Activated CD8-positive, alpha-beta memory T cell treated with anti-CD3 and anti-CD28 coated beads for 1 hour (primary cell): ENCODE measurements at places on chromosomes 7 and 10.

DNA sequence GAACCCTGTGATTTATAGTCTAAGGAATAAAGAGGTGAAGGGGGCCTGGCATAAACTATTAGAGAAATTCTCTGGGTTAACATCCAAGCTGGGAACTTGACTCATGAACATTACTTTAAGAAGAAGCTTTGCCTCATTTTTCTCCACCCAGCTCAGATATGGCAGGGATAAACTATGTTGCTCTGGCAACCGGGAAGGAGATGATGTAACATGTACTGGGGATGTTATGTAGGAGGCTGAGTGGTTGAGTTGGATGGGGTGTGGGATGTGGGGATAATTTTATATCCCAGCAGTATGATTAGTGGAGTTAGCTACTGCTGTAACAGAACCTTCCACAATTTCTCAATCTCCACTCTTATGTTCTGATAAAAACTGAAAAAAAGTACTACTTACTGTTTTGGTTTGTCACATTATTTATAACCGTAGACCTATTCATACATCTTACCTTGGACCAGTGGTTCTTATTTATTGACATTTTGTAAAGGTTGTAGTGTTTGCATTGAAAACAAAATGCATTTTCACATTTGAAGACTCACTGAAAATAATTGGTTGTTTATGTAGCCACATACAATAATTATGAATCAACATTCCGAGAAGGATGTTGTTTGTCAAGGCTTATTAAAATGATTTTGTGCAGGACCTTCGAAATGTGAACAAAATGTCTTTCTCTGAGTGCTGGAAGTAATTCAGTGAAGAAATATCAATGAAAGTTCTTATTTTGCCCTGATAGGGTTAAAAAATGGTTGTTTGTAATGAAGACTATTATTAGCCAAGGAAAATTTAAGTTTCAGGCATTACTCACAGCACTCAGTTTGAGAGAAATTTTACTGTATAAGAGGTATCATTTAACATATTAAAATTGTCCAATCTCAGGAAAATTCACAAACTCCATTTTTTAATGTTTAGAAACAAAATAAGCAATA lies 1.3 kb downstream of the OR2F2 start:
- DNase-seq, result no peak

DNA sequence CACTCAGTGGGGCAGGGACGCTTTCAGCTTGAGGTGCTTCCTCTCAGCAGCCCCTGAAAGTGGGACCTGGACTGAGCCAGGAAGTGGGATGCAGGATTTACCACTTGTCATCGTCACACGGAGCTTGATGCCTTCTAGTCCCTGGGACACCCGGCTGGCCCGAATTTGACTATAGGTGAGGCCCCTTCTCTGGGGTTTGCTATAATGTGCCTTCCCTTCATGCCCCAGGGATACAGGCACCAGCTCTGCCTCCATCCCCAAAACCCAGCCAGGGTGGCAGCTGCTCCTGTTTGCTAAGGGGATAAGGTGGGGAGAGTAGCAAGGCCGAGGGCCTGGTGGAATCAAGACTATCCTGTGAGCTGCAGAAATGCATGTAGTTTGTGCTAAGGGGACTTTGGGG lies 235.0 kb downstream of the GLRX3 start:
- DNase-seq, result no peak

DNA sequence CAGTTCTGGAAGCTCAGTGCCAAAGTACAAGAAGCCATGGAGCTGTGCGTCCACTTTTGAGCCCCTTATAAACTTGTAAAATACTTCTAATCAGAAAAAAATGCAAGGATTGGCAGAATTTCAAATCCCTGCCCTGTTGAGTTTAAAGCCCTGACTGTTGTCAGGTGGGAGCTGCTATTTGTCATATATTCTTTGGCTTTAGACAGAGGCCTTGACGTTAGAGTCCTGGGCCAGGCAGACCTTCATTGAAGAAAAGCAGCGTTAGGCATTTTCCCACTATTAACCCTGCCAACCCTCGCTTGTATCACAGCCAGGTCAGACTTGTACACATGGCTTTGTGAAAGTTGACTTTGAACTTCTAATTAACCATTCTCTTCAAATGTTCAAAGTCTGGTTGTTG lies 155.4 kb downstream of the TWIST1 start:
- no peak for DNase-seq

DNA sequence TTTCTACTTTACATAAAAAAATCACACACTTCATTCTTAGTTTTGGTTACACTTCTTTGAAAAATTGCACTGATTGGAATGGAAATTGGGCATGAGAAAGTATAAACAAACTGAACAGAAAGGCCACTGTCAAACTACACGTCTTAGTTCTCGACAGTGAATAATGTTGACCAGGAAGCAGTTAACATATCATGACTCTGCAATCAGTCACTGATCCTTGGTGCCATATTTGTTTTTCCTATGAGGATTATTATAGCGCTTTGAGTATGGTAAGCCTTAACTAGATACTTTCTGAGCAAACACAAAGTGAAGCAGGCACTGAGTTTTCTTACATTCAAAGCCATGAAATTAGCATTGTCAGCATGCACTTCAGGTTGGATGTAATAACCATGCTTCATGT lies 495.1 kb upstream of the ANKRD30A start:
- no peak for DNase-seq

DNA sequence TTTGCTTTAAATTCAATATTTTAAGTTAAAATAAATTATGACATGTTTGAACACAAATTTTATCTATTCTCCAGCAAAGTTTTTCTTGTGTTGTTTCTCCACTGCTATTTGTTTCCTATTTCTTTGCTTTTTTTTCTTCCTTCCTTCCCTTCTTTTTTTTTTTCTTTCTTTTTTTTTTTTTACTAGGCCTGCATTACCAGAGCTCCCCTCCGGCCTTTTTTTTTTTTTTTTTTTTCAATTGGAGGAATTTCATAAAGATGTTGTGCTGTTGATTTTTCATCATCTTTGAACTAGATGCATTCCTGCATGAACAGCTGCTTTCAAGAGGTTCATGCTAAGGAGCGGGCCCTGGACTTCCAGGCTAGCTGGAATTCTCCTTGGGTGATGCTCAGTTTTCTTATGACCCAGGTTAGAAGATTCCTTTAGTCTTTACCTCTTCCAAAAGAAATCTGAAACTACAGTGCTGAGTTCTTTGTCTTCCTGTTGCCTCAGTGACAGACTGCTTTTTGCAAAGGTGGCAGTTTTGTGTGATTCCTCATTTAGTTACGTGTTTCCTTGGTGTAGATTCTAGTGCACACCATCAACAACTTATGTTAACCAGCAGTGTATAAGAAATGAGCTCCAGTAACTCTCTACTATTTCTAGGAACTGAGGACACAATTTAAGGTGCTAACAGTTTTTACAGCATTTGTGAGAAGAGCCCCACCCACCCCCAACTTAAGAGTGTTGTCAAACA lies 4.8 kb upstream of the CAMK1D start:
- no peak for DNase-seq

GRCh38 chr10:100826031-100826651 lies 80.8 kb downstream of the PAX2 start:
- DNase-seq, result no peak

GRCh38 chr10:8059191-8059936 lies 4.9 kb downstream of the GATA3 start:
- no peak for DNase-seq

GRCh38 chr7:102286237-102287110 lies at the start of gene SH2B2:
Gene SH2B2, plus strand, starts transcription at chr7:102286868. Its CDS starts 13,683 bp downstream, at chr7:102300551.
- no peak for DNase-seq

DNA sequence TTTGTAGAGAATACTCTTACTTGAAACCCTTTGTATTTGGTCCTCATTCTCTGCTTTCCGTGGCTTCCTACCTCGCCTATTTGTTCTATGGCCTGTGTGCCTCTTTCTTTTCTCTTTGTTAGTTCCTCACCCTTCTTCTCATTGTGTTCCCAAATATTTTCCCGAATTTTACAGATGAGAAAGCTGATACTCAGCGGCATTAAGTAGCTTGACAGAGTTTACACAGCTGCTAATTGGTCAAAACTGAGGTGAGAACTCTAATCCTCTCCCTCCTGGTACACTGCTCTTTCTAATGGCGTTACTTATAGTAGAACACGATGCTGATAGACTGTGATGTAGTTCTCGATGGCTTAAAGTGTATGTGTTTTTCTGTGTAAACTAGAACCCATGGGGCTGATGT lies 80.7 kb upstream of the HDAC9 start:
- DNase-seq, result no peak

DNA sequence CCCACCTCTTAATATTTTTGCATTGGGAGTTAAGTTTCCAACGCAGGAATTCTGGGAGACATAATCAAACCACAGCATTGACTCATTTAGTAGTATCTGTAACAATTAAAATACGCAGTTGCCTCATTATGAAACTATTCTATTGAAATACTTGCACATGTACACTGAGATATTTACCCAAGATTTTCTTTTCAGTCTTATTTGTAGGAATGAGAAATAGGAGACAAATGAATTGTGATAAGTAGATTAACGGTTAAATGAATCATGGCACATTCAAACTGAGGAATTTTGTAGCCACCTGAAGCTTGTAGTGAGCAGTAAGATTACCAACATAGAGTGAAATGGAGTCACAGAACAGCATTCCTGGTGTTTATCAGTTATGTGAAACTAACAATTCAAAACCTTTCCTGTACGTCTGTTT lies 18.1 kb downstream of the RP9 start:
- DNase-seq, result no peak

- DNase-seq, result no peak
Observed at GRCh38 chr7:159144758-159145489, at the start of gene VIPR2. Gene VIPR2, minus strand, starts transcription at chr7:159144867. Its CDS starts 96 bp downstream, at chr7:159144771.

DNA sequence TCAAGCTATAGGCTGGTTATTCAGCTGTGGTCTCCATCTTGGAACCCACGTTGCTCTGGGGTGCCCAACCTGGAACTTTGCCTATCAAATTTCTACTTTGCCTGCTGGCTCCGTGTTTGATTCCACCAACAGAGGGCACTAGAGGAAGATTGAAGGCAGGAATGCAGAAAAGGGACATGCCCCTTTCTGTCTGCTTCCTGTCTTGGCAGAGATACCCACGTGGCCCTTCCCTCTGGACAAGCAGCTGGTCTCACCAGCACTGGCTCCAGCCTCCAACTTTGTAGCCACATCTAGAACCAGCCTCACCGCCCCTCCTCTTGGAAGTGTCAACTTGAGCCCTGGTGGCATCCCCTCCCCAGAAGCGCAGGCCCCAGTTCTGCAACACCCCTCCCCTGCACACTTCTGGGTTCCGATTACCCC lies 52.1 kb upstream of the ZNF438 start:
- DNase-seq, result peak; percentile 13

DNA sequence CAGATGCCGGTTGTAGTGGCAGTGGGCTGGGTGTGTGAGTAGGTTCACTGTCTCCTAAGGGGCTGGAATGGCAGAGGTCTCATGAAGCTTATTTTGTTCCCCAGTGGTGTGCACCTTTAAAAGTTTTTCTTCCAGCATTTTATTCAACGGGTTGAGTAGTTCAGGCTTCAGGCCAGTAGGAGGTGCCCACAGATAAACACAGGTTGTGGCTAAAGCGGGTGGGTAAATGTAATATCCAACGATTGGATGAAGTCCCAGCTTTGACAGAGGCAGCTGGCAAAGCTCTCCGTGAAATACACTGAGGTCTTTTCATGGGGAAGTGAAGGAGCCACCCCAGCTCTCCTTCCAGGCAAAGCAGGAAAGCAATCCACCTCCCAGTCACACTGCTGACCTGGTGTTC lies 339.8 kb upstream of the LRRTM3 start:
- no peak for DNase-seq

GRCh38 chr10:124798781-124799180 lies 2.8 kb upstream of the ABRAXAS2 start:
- DNase-seq, result no peak

- no peak for DNase-seq
Observed at GRCh38 chr10:3476186-3476585, 303.6 kb upstream of the PITRM1 start.

DNA sequence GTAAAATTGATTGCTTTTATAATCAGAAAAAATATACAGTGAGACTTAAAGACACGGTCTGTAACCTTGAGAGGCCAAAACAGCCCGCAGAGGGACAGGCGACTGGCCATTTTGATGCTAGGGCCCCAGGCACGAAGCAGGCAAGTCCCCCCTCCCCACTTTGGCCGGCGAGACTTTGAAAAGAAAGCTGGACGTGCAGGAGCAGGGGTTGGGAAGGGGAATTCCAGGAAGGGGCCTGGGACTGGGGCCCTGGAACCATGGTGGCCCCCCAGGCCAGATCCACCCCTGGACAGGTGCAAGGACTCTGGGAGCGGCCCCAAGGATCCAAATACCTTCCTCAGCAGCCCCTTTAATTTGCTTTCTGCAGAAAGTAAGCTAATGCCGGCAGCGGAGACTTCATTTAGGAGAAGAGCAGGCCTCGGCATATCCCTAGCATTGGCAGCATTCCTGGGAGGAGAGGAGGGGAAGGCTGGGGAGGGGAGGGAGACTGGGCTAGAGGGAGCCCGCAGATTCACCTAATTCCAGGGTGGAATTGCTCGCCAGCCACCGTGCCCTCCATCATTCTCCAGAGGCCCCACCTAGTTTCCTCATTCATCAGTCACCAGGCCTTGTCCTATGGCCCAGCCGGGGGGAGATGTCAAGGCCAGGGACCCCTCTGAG lies 24.9 kb upstream of the TNRC18 start:
- DNase-seq, result no peak

DNA sequence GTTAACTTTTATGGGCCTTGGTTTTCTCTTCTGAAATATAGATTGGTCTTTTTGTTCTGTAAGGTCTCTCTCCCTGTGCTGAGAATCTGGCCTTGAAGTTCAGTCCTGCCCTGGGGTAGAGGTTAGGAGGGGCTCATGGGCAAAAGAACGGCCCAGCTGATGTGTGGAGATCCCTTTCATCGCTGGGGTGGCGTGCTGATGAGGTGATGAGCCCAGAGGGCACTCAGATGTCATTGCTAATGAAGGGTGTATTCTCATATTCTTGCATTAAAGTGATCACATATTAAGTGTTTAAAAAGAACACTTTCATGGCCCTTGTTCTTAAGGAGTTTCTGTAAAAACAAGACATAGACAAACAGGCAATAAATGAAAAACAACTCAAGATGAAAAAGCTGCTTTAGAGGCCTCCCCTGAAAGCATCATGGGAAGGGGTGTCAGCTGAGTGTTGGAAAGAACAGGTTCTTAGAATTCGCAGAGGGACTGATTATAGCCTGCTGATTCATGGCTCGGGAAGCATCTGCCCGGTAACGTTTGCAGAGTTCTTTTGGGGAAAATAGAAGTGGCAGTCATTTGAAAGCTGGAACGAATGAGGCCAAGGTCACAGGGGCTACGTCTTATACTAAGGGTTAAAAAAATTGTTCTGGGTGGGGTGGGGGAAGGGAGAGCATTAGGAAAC lies 72.5 kb upstream of the GPR158 start:
- DNase-seq, result no peak
